AG08396 (cell line): ENCODE measurements at places on chromosomes 2 and 18.

DNA sequence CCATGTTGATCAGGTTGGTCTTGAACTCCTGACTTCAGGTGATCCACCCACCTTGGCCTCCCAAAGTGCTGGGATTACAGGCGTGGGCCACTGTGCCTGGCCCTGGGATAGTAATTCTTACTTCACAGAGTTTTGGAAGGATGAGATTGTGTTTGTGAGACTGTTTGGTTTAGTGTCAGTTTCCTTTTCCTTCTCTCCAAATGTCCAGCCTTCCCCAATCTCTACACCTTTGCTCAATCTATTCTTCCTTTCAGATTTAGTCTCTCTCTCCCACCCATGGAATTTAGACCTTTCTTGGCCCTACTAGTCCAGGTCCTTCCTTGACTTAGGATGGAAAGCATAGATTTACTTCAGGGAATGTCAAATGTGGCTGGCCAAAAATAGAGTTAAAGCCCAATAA is 12.2 kb upstream of the IL1A start:
- DNase-seq, result no peak

DNA sequence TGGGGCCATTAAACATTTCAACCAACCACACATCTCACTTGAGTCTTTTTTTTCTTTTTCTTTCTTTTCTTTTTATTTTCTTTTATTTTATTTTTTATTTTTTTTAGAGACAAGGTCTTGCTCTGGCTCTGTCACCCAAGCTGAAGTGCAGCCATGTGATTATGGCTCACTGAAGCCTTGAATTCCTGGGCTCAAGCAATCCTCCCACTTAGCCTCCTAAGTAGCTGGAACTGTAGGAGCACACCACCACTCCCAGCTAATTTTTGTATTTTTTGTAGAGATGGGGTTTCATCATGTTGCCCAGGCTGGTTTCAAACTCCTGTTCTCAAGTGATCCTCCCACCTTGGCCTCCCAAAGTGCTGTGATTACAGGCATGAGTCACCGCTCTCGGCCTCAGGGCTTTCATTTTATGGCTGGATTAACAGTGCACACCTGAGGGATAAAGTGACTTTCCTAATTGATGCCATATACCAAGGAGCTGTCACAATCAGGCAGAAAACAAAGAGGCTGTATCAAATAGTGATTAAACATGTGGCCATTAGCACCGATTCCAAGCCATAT is 21.5 kb downstream of the KIAA2012 start:
- no peak for DNase-seq

DNA sequence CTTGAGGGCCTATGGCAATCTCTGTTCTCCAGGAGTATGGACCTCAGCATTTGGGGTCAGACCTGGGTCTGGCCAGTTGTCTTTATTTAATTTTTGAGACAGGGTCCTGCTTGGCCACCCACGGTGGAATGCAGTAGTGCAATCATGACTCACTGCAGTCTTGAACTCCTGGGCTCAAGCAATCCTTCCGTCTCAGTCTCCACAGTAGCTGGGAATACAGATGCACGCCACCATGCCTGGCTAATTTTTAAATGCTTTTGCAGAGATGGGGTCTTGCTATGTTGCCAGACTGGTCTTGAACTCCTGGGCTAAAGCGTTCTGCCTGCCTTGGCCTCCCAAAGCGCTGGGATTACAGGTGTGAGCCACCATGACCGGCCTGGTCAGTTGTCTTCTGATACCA is 46.4 kb upstream of the INHBB start:
- DNase-seq, result no peak

GRCh38 chr2:219158586-219158985 is 2.0 kb downstream of the NHEJ1 start:
- DNase-seq, result no peak

GRCh38 chr2:155308367-155309009 is 610.0 kb downstream of the KCNJ3 start:
- no peak for DNase-seq
